ENCODE measurements at places on chromosomes 6 and 20.
A peak's percentile ranks its signal among the peaks of the same experiment; 100 is the strongest.

DNA sequence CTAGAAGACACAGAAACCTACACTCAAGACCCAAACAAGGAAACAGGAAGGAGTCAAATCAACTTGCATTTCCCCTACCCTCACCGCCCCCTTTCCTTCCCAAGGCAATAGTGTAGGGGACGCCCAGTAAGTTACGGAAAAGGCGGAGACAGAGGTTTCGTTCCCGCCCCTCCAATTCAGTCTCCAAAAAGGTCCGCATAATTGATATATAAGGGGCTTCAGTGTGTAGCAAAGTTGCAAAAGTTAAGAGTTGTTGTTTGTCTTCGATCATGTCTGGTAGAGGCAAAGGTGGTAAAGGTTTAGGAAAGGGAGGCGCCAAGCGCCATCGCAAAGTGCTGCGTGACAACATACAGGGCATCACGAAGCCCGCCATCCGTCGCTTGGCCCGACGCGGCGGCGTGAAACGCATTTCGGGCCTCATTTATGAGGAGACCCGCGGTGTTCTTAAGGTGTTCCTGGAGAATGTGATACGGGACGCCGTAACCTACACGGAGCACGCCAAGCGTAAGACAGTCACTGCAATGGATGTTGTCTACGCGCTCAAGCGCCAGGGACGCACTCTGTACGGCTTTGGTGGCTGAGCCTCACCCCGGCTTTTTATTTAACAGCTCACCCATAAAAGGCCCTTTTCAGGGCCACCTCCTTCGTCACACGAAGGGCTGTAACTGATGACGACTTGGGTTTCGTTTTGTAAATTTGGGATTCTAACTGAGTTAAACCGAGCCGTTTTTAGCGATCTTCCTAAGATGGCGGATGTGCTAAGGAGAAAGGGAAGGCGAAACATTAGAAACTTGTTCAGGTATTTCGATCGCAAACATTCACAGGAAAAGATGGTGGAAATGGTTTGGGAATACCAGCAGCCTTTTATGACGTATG is 124.6 kb upstream of the BTN3A2 start:
- peak; percentile 80 for DNase-seq

DNA sequence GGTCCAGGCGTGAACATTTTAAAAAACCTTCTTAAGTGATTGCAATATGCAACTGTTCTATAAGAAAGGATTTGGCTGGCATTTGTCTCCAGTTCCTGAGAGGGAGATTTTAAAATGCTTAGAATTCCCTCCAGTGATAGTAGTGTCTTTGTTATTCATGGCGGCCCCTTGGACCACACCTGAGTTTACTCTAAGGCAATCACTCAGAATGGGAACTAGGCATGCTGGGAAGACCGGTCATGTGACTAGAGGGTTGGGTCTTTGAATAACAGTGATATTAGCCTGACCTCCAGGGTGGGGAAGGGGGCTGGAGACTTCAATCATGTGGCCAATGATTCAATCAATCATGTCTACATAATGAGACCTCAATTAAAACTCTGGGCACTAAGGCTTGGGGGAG is 50.7 kb upstream of the UTRN start:
- no peak for DNase-seq

GRCh38 chr20:9889270-9889981 is 50.5 kb upstream of the PAK5 start:
- no peak for DNase-seq

GRCh38 chr6:35736253-35736894 is 458 bp upstream of the ARMC12 start:
- no peak for DNase-seq

DNA sequence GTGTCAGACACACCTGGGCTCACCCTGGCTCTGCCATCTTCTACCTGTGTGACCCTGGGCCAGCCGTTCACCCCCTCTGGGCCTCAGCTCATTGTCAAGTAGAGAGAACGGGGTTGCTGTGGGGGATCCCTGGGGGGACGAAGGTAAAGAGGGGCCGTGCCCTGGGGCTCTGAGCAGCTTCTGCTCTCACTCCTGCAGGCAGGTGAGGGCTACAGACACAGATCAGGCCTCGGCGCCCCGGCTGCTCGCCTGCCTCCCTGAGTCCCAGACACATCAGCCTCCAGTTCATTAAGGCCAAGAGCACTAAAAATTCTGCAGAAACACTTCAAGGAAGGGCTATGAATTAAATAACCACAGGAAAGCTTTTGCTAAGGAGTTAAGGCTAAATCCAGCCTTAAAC is 394.4 kb downstream of the CDH4 start:
- DNase-seq = no peak

DNA sequence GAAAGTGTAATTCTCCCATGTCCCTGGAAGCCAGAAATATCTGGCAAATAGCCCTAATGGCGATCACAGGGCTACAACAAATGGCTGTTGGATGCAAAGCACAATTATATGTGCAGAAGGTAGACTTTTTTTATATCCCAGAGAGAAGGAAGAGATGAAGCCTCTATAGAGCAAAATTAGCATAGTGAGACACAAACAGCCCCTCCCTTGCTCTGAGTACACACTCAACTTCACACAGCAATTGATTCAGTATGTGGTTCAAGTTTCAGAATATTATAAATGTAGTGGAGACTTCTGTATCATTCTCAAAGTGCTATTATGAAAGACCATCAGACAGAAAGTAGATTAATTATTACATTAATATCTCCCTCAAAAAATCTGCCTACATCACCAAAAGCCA is 246.5 kb upstream of the TBX18 start:
- DNase-seq = no peak

DNA sequence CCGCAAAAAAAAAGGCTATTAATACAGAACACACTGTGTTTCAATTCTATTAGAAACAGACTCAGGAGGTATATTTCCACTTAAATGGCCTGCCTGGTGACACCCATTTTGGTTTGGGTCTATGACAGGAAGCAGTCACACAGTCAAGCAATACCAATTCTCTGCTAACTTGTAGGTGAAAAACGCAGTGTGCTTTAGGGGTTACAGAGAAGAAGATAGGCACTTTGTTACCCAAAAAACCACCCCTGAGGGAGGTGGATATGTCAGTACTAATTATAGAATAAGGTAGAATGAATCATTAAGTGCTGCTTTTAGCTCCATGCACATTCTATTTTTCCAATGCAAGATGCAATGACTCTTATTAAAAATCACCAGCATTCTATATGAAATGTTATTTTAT is 53.8 kb downstream of the DNAAF9 start:
- no peak for DNase-seq

DNA sequence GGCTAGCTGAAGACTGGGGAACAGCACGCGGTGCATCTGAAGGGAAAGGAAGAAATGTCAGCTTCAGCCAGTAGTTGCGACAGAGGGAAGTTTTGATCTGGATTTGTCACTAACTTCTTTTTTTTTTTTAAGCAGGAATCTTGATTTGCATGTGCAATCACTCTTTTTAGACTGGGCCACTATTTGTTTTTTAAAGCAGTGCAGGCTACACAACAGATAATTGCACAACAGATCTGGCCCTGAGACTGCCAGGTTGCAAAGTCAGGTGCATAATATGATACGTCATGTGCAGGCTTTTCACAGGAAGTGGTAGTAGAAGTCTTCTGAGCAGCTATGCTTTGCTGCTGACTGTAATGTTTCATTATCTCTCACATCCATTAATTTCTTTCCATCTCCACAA is 13.5 kb downstream of the PFDN4 start:
- no peak for DNase-seq

GRCh38 chr20:3804781-3805180 is 8.7 kb downstream of the CDC25B start:
- DNase-seq = no peak

- no peak for DNase-seq
Measured at GRCh38 chr6:163775313-163775712, 360.8 kb downstream of the QKI start.

DNA sequence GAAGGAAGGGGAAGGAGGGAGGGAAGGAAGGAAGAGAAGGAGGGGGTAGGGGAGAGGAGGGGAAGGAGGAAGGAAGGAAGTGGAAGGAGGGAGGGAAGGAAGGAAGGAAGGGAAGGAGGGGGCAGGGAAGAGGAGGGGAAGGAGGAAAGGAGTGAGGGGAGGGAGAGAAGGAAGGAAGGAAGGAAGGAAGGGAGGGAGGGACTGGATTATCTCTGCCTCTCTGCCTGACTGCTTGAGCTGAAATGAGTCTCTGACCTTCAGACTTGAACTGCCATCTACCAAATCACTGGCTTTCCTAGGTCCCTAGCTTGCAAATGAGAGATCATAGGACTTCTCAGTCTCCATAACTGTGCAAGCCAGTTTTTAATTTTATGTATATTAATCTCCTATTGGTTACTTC is 436.8 kb downstream of the PREX1 start:
- DNase-seq = no peak

DNA sequence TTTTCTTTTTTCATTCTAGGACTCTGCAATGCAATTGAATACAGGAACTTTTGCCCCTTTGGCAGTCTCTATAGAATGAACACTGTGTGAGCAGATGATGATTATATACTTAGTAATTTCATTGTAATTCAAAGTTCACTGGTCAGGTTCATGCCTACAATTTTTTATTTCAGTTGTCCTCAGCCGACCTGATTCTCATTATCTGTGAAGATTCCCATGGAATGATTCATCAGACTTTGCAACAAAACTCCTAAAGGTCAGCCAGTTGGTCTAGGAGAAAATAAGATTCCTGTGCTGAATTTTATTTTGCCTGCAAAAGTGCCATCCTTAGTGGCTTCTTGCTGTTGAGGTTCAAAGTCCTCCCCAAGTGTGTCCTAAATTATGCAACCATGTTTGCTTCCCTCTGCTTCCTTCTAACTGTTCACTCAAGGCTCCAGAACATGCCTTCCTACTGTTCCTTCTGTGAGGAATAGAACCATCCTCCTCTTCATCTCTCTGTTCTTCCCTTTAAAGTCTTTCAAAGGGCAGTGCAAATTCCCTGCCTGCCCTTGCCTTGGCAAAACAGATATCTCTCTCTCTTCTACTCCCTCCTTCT is 194.2 kb upstream of the CNR1 start:
- DNase-seq = no peak

DNA sequence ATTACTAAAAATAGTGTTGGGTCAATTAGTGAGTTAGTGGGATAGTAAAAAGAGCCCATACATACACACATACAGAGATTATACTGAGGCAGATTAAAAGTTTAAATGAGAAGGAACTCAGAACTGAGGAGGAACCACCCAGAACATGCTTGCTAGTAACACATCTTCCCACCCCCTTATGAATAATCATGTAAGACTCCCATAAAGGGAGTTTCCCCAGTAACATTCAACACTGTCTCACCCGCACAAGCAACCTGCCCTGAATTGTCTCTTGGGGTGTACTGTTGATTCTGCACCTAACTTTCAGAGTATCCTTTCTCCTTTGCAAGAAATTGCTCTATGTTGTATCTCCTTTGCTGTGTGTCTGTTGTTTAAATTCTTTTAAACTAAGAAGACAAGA is 11.1 kb upstream of the HLA-DQB2 start:
- DNase-seq = no peak

DNA sequence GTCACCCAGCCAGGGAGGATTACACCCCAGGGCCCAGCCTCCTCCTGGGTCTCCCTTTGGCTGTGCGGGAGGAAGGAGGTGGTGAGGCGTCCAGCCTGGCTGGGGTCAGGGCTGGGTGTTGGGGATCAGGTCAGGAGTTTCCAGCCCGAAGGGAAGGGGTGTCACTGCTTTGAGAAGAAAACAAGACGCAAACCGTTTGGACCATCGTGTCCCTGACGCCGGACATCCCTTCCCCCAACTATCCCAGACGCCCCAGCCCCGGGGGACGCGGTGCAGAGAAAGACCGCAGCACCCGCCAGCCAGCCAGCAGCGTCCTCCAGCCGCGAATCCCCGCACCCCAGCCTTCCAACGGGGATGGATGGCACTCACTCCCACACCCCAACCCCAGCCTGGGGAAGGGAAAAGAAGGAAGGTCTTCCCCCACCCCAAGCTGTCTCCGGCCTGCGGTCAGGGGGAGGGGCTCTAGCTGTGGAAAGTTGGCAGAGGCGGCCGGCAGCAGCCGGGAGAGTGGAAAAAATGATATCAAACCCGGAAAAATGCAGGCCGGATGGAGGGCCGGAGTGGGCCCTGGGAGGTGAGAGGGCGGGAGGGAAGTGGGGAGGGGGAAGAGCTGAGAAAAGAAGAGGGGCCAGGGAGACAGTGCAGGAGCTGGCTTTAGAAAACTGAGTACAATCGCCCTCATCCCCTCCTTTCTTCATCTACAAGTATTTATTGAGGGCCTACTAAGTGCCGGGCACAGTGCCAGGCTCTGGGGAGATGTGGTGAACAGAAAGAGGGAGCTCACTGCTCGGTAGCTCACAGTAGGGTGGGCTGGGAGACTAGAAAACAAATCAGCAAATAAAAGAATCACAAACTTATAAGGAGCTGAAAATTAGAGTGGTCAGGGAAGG is 10.6 kb downstream of the REM1 start:
- no peak for DNase-seq

DNA sequence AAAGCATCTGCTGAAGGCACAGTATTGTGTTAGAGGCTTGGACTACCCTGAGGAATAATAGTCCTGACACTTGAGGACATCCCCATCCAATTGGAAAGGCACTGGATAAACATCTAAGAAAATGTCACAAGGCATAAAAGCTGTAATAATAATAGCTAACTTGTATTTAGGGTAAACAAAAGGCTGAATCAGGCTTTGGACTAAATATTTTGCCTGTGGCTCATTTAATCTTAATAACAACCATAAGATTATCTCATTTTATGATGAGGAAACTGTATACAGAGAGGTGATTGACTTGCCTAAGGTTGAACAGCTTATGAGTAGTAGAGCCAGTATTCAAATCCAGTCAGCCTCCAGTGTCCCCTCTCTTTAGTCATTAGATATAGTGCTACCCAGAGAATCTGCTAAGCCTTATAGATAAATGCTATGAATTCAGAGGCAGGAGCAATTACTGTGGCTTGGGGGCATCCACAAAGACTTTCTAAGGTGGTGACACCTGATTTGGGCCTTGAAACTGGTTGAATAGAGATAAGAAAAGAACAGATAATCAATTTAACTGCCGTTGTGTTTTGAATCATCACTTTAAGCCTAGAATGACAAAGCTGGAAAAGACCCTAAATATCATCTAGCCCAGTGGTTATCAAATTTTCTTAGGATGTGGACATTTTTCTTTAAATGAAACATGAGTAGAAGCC is 7.5 kb upstream of the ZSWIM1 start:
- DNase-seq = no peak

DNA sequence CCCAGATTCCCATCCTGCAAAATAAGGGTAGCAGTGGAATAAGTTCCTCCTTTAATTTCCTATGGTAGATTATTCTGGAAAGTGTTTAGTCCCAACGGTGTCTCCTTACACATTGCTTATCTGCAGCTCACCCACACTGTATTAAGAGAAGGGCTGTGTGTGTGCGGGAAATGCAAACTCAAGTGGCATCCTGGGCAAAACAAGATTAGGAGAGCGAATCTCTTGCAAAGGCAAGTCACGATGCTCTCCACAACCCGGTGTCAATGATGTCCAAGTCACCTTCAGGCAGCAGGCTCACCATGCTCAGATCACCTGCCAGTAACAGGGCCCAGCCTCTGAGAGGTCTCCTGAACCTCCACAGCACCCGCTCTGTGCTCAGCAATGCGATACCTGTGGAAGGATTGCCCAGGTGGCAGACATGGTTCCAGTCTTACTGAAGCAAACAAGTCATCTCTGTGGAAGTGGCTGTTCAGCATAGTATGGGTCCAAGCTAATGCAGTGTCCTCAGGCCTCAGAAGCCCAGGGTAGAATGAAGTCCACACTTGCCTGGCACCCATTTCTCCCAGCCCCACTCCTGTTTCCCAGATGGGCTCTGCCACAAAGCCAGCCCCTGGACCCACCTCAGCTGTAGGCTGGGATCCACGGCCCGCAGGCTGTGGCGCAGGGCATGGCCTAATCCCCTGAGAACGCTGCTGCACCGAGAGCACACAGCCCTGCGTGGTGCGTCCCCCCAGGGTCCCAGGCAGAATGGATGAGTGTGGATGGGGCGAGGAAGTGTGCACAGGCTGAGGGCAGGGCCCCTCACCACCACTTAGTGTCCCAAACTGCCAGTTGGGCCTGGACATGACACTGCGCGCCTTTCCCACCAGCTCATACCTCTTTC is 101.2 kb downstream of the PXDC1 start:
- no peak for DNase-seq

Data from AG09319 (cell line).